NCI-H526 (cell line): ENCODE measurements at places on chromosomes 11 and 22.

GRCh38 chr11:1073261-1073724, 1.4 kb upstream of the MUC2 start:
- DNase-seq: no peak

DNA sequence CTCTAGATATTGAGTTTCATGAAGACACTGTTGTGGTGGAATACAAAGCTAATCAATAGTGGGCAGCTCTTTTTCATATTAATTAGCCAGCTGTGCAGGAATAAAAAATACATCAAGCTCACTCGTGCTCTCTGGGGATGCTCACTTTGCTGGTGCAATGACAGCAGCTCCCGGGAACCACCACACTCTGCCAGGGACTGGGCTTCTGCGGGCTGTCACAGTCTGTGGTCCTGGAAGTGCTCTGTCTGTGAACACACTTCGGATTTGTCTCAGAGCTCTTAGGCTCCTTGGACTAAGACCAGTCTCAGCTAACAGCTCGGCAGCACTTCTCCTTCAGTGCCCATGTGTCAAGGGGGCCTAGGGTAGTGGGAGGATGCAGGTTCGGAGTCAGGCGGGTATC, 393.5 kb downstream of the TENM4 start:
- no peak for DNase-seq

GRCh38 chr22:39932918-39933649, 27.1 kb upstream of the TMA7B start:
- no peak for DNase-seq

GRCh38 chr11:102252339-102252891, 64.9 kb upstream of the BIRC3 start:
- DNase-seq: no peak

GRCh38 chr11:96328395-96329010, 14.5 kb downstream of the MAML2 start:
- no peak for DNase-seq
